Retina (tissue), 1 donor: ENCODE measurements at places on chromosomes 2 and 18.

DNA sequence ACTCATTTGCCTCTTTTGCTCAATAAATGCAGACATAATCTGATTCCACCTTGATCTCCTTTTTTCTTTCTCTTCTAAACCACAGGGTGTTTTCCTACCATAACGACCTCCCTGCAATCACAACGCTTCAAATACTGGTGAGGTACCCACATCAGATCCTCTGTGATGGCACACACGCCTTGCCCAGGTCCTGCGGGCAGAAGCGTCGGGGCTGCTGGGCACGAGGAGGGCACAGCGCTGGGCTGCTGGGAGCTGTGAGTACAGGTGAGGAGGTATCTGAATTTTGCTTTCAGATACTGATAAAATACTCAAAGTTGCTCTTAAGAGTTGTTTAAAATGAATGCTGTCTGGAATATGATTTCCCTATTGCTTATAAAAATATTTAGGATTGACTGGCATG lies 186.1 kb upstream of the PXDN start:
- no peak for DNase-seq

DNA sequence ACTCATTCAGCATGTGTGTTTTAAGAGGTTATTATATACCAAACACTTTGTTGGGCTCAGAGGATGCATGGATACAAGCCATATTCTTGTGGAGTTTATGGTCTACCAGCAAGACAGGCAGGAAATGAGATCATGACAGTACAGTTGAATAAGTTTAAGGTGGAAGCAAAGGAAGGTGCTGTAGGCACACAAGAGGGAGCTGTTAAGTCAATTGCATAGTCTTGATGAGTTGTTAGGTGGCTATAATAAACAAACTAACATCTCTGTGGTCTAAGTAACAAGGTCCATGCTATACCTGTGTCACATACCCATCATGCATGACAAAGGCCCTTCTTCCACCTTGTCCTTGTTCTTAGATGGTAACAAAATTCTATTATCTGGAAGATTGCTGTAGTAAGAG lies 538.3 kb downstream of the CNTNAP5 start:
- DNase-seq, result no peak

GRCh38 chr18:43054815-43055519 lies 60.5 kb downstream of the RIT2 start:
- no peak for DNase-seq

GRCh38 chr2:122414902-122415301 lies 659.5 kb downstream of the TSN start:
- DNase-seq, result no peak

DNA sequence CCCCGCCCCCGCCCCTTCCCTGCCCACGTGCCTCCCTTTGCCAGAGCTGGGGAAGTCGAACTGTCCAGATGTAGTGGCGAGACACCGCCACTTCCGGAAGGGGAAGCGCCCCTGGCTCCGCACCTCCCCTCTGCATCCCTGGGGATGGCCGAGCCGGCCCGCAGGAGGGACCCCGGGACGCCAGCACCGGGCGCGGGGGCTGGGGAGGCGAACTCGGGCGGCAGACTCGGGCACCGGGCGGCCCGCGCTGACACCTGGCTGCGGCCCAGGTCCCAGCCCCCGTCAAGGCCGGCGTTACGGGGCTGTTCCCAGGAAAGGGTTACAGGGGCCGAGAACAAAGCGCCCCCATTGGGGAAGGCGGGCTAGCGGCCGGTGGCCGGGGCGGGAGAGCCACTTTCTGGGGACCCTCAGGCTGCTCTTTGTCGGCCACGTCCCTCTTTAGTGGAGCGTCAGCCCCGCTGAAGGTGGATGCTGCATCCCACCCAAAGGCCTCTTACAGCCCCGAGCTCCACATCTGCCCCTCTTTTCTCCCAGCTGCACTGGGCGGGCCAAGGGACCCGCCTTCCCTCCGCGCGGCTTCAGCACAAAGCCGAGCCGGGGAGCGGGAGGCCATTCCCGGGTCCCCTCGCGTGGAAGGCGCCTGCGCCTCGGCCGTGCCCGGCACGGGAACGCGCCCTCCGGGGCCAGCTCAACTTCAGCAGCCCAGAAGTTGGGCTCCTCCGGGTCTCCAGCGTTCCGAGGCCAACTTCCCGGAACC lies 1.3 kb downstream of the SDC1 start:
- peak; percentile 88 for DNase-seq

DNA sequence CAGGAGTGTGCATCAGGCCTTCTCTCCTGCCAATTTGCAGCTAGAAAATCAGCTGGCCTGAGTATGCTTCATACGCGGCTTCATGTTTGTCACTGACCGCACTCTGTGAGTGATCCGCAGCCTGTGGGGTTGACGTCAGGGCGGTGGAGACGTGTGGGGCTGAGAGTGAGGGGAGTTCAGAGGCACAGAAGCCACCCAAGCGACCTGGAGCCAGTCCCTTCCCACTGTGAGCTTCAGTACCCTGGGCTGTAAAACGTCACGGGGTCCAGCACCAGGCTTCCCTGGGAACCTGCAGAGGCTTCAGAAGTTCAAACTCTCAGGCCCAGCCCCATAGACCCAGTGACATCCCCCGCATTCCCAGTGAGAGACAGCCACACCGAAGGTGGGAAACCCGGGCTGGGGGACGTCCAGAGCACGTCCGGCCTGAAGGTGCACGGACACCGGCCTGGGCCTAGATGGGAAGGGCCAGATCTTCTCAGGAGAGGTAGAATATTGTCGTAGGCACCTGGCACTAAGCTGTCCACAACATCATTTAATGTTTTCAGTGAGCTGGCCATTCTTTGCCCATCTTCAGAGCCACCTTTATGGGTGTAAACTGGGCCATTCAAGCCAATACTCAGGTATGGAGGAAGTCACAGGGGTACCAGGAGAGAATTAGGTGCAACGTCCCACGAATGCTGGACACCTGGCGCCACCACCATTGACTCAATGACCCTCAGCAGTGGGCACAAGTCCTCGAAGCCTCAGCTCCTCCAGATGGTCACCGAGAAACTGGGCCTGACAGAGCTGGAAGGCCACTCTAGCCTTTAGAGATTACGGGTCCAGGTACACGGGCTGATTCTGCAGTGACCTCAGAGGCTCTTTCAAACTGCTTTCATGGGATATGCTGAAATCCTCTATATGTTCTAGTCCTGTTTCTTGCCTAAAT lies 235.6 kb upstream of the MYT1L start:
- DNase-seq, result no peak

DNA sequence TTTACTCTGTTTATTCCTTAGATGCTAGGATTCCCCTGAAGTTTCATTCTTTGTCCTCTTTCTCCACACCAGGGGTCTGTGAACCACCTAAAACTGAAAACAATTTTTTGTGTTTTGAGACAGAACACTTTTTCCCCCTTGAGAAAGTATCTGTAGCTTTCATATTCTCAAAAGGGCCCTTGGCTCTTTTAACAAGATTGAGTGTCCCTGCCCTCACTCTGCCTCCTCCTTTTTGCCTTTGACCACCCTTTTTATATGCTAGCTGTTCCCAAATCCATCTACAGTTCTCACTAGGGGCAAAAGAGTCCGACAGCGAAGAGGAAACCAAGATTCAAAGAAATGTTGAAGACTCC lies 883 bp upstream of the EHBP1 start:
- DNase-seq, result no peak

- no peak for DNase-seq
Measured at GRCh38 chr2:236173729-236174607, 5.8 kb upstream of the GBX2 start.

GRCh38 chr2:178084273-178084672 lies 11.7 kb upstream of the PDE11A start:
- no peak for DNase-seq

DNA sequence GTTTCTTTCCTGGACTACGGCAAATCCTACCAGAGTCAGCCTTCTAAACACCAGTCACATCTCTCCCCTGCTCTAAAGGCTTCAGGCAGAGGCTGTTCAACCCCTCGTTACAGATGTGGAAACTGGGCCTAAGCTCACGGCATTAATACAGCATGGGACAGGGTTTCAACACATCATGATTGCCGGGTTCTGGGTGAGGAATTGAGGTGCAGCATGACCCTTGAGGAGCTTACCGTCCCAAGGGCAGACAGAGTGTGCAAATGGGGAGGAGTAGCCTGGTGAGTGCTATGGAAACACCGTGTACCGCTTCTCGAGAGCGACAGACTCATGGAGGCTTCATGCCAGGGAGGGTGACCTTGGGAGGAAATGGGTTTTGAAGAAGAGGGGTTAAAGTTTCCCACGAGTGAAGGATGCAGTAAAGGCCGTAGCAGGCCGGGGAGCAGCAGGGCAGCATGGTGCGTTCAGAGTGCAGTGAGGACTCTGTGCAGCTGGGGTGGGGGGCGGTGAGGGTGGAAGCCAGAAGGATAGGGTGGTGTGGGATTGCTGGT lies 51.1 kb downstream of the TGOLN2 start:
- DNase-seq, result no peak

DNA sequence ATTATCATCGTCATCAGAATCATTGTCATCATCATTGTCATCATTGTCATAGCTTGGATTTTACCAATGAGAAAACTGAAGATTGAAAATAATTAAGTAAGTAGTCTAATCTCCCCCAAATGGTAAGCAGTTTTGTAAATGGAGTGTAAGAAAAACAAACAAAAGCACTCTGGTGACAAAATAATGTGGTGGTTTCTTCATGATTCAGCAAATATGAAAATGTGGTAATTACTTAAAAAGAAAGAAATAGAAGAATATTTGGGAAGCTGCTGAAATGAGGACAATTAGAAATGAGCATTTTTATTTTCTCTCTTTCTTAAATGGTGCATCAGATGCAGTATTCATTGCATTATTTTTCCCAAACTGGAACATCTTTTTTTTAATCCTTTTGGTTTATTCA lies 514.4 kb downstream of the DCDC2C start:
- no peak for DNase-seq

- DNase-seq, result peak; percentile 89
Measured at GRCh38 chr18:59386909-59387686, 28.0 kb upstream of the LMAN1 start.

DNA sequence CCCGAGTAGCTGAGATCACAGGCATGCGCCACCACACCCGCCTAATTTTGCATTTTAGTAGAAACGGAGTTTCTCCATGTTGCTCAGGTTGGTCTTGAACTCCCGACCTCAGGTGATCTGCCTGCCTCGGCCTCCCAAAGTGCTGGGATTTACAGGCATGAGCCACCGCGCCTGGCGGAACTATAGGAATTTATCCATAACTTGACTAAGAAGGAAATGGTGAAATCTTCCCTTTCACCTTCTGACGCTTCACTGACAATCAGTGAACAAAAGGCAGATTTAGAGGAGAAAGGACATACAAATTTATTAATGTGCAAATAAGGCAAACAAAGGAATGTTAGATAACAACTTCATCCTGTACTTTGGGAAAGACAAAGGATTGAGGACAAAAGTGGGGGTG lies 15.4 kb upstream of the GULP1 start:
- DNase-seq, result no peak

DNA sequence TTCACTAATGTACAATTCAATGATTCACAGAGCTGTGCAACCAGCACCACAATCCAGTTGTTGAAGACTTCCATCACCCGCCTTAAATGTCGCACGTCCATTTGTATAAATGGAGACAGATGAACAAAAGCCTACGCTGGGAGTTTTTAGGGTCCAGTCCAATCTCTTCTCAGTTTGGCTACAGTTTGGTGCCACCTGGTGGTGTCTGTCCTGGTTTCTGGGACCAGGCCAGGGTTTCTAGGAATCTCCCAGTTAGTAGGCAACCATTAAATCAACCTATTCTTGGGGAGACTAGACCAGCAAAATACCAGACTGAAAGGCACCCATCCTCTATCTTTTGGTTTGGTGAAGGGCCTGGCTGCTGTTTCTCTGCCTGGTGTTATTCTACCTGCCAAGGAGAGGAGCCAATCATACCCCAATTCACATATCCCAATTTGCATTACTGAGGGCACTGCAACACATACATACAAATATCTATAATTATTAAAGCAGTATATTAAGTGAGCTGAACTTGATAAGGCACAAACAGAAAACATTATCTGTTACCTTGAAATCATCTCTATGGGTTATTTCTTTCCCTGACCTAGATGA lies 3.2 kb upstream of the DDX1 start:
- peak; percentile 54 for DNase-seq

DNA sequence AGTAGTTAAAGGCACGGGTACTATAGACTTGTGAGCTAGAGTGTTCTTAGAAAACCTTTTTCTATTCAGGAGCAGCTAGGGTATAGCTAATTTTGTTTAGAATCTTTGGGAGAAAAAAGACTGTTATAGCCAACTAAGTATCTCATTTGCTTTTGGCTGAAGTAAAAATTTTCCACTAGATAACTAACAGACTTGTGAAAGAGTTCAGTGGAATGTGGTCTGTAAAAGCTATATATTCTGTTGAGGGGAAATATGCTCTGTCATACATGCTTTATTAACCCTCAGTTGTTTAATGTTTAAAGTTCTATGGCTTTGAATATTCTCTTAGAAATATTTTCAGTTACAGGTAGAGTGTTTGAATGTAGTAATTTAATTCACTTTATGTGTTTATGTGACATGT lies 49.7 kb downstream of the RIF1 start:
- DNase-seq, result no peak

- DNase-seq, result no peak
Measured at GRCh38 chr2:116109471-116109870, 1667.0 kb downstream of the DPP10 start.

DNA sequence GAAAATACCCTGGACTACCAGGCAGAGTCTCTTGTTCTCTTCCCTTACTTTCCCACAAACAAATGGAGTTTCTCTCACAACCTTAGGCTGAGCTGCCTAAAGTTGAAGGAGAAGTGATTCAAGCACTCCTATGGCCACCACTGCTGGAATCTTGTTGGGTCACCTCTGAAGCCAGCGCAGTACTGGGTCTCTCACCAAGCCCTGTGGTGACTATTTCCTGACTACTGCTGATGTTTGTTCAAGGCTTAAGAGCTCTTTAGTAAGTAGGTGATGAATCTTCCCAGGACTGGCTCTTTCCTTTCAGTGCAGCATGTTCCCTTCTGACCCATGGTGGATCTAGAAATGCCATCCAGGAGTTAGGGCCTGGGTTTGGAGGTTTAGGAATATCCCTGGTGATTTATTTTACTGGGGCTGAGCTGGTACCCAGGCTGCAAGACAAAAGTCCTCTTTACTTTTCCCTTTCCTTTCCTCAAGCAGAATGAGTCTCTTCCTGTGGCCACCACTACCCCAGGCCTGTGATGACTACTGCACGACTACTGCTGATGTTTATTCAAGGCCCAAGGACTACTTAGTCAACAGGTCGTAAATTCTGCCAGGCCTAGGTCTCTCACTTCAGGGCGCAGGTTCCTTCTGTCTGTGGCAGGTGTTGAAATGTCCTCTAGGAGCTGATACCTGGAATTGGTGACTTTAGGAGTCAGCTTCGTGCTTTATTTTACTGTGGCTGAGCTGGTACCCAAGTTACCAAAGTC lies 121.8 kb downstream of the SLC4A10 start:
- DNase-seq, result no peak

DNA sequence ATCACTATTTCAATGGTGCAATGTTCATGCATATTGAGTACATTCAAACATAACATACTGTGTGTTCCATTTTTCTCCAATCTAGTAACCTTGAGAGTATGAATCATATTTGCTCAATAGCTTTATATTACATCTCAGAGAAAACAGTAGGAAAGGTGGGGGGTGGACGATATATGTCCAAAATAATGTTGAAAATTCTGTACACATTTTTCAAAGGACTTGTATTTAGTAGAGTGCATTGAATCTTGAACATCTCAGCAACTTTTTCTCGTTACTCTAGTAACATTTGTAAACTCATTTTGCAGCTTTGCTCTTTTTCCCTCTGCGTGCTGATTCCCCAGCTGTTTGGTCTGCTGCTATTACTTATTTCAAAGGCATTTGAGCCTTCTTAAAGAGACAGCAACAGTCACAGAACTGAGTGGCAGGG lies 1487.0 kb downstream of the LRP1B start:
- DNase-seq, result no peak
